ENCODE measurements at places on chromosomes 2 and 18.

GRCh38 chr2:10340593-10340975 is 37.9 kb downstream of the HPCAL1 start:
- DNase-seq, result no peak

GRCh38 chr2:233430081-233430480 is 75.8 kb downstream of the DGKD start:
- no peak for DNase-seq

- DNase-seq, result no peak
These were observed 58.2 kb upstream of the DSEL start for GRCh38 chr18:67574749-67575148.

GRCh38 chr18:59657012-59657411 is 40.2 kb downstream of the CCBE1 start:
- no peak for DNase-seq

DNA sequence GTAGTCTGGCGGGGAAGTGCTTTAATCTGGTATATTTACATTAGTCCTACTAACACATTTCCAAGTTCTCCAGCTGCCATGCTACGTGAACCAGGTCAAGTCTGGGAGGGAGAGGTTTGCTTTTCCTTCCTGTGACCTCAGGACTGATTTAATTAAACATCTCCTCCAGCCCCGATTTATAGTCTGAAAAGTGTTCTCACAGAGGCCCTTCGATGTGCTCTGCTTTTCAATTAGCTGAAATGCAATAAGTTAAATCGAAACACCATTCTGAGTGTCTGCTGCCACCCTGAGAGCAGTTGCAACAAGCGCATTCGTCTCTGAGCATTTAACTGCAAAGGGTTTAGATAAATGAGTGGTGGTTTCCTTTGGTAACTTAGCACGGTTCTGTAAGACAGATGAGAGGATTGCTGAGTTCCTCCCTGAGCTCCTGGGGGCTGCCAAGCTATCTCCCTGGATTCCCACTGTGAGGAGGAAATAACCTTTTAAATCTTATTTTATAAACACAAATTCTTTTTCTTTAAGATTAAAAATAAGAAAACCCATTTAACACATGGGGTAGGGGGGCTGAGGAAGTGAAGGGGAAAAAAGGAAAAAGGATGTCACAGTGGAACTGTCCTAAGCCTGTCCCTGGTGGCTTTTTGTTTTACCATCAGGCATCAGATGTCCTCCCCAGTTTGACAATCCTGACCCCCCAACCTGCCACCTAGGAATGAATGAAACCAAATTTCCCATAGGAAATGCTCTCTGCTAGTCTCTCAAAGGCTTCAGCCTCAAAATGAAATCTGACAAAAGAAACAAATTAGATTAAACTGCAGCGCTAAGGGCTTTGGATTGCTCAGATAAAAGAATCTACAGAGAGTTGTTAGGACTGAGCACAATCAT is 56.5 kb upstream of the CREB1 start:
- DNase-seq, result peak; percentile 72

DNA sequence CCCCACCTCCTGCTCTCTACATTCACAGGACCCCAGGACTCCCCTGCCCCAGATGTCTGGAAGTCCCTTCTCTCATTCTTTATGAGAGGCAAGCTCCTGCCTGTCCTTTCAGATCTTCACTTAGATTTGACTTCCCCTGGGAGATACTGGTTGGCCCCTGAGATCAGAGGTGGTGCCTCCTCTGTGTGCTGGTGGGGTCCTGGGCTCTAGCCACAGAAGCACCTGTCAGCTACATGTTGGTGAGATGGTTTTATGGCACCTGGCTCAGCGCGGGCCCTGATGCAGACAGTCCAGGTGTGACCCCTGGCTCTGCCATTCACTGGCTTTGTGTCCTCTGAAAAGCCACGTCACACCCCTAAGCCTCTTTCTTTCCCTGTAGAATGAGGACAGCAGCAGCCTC is 369.6 kb upstream of the ID2 start:
- DNase-seq, result no peak

DNA sequence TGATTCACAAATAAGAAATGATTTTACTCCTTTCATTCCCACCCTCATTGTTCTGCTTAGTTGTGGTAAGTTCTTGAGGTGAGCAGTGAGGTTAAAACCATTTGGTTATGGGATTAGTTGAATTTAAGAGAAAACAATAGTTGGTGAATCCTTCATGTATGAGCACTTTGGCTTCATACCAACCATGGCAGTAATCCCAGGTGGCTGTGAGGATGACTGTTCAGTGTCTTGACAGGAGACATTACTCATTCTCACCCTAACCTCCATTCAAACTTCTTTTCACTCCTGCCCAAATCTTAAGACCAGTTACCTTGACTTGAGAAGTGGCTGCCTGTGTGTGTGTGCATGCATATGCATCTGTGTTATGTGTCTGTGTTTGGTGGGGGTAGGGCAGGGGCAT is 143.1 kb downstream of the SETBP1 start:
- DNase-seq, result no peak

GRCh38 chr2:196431076-196431475 is 208.4 kb upstream of the CCDC150 start:
- DNase-seq, result no peak

DNA sequence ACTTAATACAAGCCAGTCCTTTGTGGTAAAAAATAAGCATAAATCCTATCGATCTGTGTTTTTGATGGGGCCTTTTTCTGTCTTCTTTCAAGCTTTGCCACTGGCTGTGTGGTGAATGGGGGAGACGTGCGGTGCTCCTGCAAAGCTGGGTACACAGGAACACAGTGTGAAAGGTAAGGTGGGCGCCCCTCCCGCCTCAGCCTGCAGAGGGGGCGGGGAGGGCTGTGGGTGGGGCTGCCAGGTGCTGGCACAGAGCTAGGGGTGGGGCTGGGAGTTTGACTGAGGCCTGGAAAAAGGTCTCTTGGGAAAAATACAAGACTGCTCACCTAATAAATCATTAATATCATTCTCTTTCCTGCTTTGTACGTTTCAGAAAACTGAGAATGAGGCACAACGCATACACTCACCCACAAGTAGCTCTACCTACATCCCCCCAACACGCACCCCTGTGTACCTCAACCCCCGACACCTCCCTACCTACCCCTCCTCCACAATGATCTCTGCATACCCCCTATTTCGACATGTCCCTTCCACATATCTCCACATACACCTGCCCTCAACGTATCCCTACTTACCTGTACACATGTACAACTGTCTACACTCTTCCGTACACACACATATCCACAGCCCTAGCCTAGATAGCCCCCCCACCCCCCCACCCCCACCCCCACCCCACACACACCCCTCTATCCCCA is 129.7 kb upstream of the TTC39C start:
- DNase-seq, result no peak

DNA sequence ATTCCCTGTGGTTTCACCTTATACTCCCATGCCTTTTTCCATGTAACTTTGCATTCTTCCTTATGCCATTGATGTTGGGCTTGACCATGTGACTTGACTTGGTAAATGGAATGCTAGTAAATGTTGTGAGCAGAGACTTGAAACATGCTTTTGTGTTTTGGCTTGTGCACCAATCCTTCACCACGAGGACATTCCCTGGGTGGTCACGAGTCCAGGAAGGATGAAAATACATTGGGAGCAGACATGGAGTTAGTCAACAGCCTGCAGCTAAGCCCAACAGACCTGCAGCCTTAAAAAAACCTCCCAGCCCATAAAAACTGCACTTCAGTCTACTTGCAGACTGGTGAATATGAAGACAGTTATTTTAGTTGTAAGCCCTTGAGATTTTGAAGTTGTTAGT is 116.5 kb upstream of the SPATS2L start:
- DNase-seq, result no peak
